WTC11 (cell line): ENCODE measurements at places on chromosomes 7 and 10.
A peak's percentile ranks its signal among the peaks of the same experiment; 100 is the strongest.

DNA sequence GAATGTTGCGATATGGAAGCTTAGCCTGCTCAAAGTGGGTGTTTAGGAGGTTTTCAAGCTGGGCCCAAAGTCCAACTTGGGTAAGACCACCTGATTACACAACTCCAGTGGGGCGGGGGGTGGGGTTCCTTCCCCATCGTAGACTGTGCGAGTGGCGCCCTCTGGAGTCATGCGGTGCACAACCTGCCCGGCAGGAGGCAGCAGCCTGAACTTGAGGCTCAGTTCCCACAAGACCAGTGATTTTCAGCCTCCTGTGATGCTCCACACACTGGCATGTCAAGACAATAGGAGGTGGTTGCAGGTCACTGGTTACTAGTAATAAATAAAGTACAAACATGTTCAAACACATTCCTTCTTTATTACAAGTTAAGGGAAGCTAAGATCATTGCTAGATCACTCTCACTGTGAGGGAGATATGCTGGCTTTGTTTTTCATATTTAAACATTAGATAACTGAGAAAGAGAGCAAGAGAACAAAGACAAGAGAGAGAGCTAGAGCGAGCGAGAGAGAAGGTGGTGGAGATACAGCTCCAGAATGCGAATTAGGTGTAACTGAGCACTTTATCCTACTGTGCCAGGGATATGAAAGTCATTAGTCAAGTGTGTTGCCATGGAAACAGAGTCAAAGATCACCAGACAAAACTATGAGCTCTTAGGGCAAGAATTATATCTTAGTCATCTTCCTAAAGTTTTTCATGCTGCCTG lies 97.4 kb upstream of the BMPER start:
- peak; percentile 81 for DNase-seq

- DNase-seq = no peak
These were observed 36.6 kb upstream of the RSU1 start for GRCh38 chr10:16853809-16854208.

GRCh38 chr7:106848851-106849442 lies 16.1 kb upstream of the PIK3CG start:
- DNase-seq = no peak

GRCh38 chr10:26015092-26015491 lies 81.1 kb downstream of the MYO3A start:
- no peak for DNase-seq

DNA sequence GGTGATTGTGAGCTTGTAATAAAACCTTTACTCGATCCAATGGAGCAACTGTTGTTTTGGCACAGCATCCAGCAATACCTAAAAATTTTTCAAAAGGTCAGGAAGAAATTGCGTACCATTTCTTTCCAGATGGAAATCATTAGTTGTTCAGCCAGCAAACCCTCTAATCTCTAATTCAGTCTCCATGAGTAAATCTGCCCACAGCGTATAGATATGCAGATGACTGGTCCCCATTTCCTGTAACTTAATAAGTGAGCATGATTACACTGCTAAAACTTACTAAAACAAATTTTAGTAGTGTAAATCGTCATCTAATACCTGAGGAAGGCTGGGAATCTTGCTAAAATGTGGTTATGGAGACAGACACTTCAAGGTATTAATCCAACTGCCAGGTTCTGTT lies 10.6 kb downstream of the SLC25A16 start:
- no peak for DNase-seq

- no peak for DNase-seq
These were observed 132.7 kb upstream of the MDFIC start for GRCh38 chr7:114789161-114789560.

DNA sequence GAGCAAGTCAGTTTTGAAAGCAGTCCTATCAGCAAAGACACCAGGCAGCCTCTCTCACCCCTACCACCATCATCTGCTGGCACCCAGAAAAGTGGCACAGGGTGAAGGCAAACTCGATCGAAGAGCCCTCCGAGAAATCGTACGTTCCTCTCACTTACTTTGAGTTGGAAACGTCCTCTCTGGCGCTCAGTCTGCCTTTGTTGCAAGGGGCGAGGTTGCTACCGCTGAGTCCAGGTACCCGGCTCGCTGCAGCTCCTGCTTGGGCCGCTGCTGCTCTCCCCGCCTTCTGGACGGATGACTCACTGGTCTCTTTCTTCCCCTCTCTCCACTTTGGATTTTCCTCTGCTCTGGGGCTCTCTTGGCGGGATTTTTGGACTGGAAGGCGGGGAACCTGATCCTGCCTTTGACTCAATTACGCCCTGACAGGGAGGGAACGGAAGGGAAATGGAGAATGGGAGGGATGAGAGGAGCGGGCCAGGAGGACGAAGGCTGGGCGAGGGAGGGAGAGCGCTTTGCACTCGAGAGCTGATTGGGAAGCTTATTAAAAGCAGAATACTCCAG lies at the start of gene PTN:
PTN (minus strand) TSS at position 453 of the 561 bp plus-strand sequence. CDS start 88,760 bp downstream, outside the sequence.
- peak; percentile 62 for DNase-seq

DNA sequence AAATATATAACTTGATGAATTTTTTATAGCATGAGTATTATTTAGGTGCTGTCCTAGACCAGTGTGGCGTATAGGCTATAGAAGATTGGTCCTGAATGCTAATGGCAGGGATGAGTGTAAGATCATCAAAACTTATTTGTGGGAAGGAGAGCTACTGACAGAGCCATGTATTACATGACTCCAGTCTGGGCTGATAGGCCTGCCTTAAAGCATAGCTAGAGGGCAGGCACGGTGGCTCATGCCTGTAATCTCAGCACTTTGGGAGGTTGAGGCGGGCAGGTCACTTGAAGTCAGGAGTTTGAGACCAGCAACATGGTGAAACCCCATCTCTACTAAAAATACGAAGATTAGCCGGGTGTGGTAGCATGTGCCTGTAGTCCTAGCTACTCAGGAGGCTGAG lies 198.1 kb upstream of the KLF14 start:
- DNase-seq = no peak
